ENCODE measurements at places on chromosomes 7 and 10.

DNA sequence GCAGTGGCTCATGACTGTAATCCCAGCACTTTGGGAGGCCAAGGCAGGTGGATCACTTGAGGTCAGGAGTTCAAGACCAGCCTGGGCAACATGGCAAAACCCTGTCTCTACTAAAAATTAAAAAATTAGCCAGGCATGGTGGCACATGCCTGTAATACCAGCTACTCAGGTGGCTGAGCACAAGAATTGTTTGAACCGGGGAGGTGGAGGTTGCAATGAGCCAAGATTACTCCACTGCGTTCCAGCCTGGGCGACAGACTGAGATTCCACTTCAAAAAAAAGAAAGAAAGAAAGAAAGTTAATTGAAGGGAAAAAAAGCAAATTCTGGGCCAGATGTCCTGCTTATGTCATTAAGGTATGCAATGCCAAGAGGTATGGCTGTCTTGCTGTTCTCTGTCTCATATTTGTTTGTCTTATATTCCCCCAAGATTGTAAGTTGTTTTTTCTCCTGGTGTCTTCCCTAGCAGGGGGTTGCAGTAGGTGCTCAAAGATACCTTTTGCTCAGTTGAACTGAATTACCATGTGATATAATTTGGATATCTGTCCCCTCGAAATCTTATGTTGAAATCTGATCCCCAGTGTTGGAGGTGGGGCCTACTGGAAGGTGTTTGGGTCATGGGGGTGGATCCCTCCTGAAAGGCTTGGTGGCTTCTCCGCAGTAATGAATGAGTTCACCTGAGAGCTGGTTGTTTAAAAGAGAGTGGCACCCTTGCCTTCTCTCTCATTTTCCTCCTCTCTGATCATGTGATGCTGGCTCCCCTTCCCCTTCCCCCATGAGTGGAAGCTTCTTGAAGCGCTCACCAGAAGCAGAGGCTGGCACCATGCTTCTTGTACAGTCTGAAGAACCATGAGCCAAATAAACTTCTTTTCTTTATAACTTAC, 60.9 kb downstream of the MYOF start:
- no peak for DNase-seq

GRCh38 chr10:112497347-112497950, 50.4 kb downstream of the VTI1A start:
- DNase-seq: no peak

DNA sequence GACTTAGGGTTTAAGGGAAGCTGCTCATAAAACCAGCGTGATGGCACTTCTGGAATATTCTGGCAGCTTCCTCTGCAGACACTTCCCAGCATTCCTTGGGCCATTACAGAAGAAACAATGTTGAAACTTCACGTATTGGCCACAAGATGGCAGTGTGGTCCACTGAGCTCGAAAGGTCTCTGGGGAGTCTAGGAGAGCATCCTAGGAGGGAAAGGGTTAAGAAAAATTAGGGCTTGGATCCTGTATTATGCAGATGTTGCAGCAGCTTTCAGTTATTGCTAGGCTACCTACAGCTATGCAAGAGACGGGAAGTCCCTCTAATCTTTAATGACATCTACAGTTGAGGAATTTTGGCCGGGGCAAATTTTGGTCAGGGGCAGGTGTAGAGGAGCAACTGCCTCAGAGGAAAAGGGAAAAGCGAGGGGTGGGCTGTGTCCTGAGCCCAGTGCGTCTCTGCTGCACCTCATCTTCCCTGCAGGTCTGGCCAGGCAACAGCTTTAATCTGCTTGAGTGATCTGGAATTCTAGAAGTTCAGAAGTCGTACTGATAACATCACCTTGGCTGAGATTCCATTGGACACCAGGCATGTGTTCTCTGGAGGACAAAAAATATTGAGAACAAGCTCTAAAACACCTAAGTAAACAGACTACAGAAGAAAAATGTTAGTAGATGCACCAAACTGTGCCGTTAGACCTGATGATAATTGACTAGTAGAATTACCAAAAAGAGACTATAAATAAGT, 220.8 kb upstream of the PRSS58 start:
- peak; percentile 80 for DNase-seq

DNA sequence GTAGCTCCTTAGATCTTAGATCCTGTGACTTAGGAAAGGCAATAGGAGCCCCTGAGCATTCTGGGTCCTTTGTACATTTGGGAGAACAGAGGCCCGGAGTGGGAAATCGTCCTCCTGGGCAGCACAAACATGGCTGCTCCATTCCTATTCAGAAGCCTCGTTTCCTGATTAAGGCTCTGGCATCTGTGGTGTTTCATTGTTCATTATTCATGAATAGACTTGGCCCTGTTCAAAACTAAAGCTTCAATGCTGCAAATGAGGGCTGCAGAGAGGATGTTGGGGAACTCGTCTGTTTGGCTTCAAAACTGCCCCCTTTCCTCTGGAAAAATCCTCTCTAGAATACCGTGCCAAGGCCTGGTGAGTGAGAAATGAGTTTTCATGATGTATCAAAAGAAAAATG, 3.4 kb upstream of the HTRA1 start:
- no peak for DNase-seq

GRCh38 chr7:137903382-137904169, 56.8 kb upstream of the DGKI start:
- peak; percentile 92 for DNase-seq

GRCh38 chr7:91655656-91656055, 224.8 kb downstream of the MTERF1 start:
- DNase-seq: no peak

DNA sequence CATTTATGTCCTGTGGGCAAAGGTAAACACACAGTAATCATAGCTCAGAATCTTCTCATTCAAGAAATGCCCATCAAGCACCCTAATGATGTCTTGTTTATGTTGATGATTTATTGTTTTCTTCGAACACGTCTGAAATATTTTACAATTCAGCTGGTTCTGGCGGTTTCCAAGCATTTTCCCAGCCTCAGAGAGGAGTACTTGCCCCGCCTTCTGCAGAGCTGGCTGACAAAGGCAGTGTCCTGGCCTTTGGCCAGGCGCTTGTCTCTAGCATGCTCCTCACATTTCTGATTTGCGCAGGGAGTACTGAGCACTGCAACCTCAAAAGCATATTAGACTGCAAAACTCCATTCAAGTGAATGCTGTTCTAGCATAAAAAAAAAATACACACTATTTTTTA, 314.2 kb upstream of the GNAI1 start:
- DNase-seq: peak; percentile 1

DNA sequence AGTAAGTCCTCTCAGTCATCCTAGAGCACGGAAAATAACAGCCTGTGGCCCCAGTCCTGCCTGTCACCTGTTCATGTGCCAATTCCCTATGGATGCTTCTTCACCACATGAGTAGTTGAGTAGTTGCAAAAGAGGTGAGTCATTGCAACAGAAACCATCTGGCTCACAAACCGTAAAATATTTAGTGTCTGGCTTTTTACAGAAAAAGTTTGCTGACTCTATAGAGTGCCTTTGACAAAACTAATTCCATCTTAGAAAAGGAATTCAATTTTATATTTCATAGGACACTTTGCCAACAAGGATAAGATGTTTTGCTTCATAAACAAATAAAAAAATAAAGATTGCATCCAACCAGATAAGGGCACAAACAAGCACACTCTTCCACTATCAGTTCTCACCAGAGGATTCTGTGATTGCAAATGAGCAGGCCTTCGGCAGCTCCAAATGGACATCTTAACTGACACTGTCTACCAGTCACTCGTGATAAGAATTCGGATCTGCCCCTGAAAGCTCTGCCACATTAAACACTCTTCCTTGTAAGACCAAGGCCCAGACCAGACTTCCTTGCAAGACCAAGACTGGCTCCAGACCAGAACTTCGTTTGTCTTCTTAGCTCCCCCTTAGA, 242.7 kb upstream of the SEMA3C start:
- DNase-seq: peak; percentile 49

DNA sequence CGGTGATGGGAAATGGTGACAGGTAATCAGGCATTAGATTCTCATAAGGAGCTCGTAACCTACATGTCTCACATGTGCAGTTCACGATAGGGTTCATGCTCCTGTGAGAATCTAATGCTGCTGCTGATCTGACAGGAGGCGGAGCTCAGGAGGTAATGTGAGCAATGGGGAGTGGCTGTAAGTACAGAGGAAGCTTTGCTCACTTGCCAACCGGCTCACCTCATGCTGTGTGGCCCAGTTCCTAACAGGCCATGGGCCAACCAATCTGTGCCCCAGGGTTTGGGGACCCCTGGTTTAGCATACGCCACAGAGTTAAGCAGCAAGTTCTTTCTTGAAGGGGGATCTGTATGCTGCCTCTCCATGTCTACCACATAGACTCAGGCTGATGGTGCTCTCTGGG, 133.1 kb downstream of the IQUB start:
- DNase-seq: no peak

DNA sequence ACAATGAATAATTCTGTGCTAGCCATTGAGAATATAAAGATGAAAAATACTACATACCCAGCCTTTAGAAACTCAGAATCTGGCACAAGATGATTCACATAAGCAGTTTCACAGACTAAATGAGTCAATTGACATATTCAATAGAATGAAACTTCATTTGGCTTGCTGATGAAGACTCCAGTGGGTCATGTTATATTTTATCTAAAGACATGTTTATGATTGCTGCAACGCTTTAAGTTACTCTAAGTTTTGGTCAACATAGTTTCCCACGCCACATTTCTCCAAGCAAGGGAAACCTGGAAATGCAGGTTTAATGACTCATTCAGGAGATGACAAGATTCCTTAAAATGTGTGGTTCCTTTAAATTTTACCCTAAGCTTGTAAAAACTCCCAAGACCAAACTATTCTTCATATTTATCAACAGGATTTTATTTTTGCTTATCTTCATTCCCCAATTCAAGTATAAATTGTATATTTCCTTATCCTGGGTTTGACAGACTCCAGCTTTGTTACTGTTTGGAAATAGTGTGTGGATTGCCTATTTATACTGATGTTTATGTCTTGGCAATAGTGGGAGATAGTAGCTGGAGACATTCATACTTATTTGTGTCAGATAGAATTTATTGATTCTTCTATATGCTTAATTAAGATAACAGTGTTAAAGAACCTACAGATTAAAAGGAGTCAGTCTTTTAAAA, 6.6 kb downstream of the SEMA3A start:
- DNase-seq: no peak

- no peak for DNase-seq
Measured at GRCh38 chr10:109343293-109343692, 580.0 kb downstream of the XPNPEP1 start.

- DNase-seq: no peak
Measured at GRCh38 chr7:8115547-8116402, 146.2 kb downstream of the ICA1 start.

- DNase-seq: no peak
Measured at GRCh38 chr10:128221807-128222206, 95.6 kb upstream of the MKI67 start.

DNA sequence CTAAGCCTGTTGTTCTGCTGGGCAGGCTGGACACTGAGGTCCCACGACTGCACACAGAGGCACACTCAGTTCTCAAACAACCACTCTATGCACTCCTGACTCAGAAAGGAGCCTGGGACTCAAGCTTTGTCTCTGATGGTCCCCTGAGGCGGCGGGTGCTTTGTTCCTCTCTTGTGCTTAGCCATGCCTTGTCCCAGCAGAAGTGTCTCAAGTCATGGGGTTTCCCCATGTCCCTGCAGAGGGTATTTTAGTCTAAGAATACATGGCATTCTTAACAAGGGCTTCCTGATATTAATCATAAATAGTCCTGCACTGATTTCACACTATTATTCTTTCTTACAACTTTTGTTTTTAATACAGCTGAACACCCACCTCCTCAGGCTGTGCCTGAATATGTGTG, 72.5 kb downstream of the CXCL12 start:
- DNase-seq: no peak

GRCh38 chr10:34864149-34865067, 49.3 kb upstream of the PARD3 start:
- DNase-seq: no peak

- no peak for DNase-seq
Measured at GRCh38 chr7:116741625-116742316, 69.8 kb downstream of the MET start.

DNA sequence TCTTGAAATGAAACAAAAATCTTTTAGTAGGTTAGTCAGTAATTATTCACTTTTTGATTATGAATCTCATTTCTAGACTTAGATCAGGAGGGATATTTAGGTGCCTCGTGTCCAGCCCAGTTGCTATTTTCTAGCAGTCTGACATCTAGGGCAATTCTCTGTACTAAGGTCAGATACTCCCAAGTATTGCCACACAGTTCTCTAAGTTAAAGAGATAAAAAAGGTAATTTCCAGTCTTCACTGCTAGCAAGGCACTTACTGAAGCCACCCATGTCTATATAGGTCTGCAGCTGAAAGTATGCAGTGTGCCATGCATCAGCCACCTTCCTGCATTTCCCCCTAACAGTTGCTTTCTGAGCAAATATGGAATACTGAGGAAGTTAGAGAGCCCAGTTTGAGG, 83.4 kb downstream of the PON1 start:
- no peak for DNase-seq

DNA sequence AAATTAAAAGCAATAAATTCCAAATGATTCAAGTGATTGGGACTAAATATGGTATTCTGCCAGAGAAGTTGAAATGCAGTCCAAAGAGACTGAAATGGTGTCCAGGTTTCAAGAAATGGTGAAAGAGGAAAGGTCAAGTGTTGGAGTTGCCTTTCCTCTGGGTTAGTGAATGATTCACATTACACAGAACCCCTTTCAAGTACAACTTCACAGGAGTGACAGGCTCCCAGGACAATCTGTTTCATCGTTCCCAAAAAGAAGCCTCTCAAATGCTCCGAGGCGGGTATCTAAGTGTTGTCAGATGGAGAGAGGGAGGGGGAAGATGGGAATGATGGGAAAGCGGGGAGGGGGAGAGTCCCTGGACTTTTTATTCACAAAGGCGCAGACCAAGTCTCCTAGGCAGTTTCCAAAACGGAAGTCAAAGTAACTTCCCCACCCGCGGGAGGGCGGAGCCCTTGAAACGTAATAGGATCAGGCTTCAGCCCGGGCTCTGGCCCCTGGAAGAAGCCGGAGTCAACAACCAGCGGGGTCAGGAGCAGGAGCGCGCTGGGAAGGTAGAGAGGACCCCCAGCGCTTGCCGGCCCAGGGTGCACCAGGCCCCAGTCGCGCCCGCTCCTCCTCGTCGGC, 754 bp downstream of the SLC25A13 start:
- DNase-seq: peak; percentile 90

GRCh38 chr7:43004082-43004481, 71.9 kb downstream of the MRPL32 start:
- DNase-seq: peak; percentile 3

GRCh38 chr7:150621376-150621775, 10.8 kb downstream of the GIMAP6 start:
- no peak for DNase-seq

- DNase-seq: no peak
Measured at GRCh38 chr7:34168013-34168412, 262.7 kb downstream of the BMPER start.

Data from hematopoietic multipotent progenitor cell treated with erythropoietin and hydrocortisone succinate and interleukin-3 and kit ligand, for 6 days (in vitro differentiated cells).